ENCODE measurements at places on chromosomes 6 and 20. TPM values are rescaled to one million over a fixed set of nuclear protein-coding genes. Genes with fewer than 3 reads are reported as not detected.

DNA sequence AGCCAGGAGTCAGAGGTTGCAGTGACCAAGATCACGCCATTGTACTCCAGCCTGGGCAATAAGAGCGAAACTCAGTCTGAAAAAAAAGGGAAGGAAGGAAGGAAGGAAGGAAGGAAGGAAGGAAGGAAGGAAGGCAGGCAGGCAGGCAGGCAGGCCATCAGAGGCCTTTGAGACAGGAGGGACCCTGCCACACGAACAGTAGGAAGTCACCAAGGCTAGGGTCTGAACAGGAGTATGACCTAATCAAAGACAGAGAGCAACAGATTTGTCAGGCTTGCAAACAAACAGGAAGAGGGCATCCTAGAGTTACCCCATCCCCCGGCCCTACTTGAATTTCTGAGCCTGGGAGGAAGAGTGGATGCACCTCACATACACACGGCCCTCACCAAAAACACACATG lies 67.1 kb downstream of the FGD2 start:
- no peak for DNase-seq

DNA sequence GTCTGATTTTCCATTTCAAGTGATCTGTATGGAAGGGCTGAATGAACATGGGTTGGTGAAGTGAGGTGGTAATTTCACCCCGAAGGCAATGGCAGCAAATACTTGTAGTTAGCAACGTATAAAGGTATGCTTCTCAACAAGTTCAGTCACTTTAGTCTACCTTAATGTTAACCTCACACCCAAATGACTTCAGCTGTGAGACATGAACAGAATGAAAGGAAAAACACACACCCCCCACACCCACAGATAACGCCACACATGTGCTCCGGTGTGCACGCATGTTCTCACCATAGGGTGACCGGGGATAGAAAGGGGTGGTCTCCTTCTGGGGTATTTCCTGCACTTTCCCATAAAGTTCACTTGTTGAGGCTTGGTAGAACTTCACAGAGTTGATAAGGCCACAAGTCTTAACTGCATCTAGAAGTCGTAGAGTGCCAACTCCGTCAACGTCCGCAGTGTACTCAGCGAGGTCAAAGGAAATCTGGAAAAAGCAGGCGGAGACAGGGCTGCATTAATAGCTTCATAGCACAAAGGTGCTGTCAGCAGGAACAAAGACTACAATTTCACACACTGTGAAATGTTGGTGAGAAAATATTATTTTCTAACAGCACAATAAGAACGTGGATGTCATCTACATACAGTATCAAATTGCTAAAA lies 284.8 kb downstream of the GMDS start:
- DNase-seq, result no peak

- DNase-seq, result no peak
Observed at GRCh38 chr6:143270026-143270425, 180.5 kb downstream of the ADAT2 start.

GRCh38 chr20:25526446-25526845 lies 58.9 kb downstream of the NINL start:
- no peak for DNase-seq

DNA sequence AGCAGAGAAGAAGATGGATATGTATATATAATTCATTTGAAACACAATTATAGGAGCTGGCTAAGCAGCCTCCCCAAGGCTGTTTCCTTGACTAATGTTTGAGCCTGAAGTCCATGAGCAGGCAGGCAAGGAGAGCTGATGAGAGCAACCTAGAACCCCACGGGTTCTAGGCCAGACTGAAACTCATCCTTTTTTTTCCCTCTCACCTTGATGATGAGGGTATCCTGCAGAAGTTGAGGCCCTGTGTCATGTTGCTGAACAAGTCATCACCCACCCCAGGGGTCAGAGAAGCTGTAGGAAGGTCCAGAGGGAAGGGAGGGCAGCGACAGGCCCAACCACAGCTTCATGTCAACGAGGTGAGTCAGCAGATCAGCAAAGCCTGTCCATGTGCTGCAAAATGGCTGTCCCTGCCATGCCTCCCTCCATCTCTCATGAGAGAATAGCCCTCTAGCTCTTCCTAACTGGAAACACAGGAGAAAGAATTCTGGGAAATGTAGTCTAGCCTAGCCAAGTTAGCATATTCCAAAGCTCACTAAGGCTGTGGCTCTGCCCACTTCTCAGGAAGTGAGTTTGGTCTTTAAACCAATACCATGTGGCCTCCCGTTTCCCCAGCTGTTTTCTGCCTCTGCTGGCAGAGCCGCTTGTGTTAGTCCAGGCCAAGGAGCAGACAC lies 91.3 kb upstream of the DTNBP1 start:
- no peak for DNase-seq

Gene RCAN2
- polyA plus RNA-seq, result 14.8 TPM

All from renal pelvis (tissue), 12 donors.